ENCODE measurements at places on chromosomes 2 and 18. TPM values are rescaled to one million over a fixed set of nuclear protein-coding genes. Genes with fewer than 3 reads are reported as not detected.

Gene NDC80
- total RNA-seq, result 61.8 TPM

Gene R3HDM1
- total RNA-seq, result 45.7 TPM

DNA sequence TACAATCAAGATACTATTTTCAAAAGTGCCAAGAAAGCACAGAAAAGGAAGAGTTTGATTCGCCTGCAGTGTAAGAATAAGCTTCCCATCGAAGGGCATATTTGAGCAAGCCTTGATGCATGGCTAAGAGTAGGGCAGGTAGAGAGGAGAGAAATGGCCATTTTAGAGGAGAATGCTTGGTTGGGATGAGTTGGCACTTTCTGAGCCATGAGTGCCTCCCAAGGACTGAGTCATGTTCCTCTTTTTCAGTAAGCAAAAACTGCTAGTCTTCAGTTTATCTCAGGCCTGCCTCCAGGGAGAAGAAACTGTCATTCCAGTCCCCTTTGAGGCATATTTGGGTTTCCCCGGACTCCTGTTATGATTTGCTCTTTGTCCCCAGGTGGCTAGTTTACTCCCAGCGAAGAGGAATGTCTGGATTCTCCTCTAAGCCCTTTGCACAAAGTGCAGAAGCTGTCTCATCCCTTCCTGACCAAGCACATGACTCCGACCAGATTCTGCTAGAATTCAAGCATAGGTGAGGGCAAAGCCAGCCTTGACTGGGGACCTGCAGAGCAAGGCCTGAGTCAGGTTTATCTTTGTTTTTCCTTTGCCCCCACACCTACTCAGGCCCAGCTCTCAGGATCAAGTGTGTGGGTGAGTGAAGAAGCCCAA, 115.2 kb downstream of the TTC32 start:
- peak; percentile 47 for DNase-seq

GRCh38 chr18:62759704-62760402, 44.5 kb downstream of the PHLPP1 start:
- peak; percentile 49 for DNase-seq

DNA sequence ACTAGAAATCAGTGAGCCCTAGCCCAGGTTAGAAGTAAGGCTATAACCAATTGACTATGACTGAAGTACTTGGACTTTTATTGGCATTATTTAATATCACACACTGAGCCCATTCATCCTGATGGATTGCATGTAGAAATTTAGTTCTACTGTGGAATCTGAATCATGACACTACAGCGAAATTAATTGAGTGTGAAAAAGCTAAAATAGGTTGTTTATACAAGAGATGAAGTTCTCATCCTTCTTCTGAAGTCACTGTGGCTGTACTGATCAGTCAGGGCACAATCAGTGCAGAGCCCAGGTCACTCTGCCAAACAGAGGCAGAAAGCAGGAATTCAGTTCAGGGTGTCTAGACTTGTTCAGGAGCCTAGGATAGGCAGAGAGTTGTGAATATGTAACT, 158.9 kb downstream of the BABAM2 start:
- DNase-seq, result no peak
